Hematopoietic multipotent progenitor cell treated with erythropoietin and hydrocortisone succinate and interleukin-3 and kit ligand, for 6 days (in vitro differentiated cells): ENCODE measurements at places on chromosomes 12 and 14.

DNA sequence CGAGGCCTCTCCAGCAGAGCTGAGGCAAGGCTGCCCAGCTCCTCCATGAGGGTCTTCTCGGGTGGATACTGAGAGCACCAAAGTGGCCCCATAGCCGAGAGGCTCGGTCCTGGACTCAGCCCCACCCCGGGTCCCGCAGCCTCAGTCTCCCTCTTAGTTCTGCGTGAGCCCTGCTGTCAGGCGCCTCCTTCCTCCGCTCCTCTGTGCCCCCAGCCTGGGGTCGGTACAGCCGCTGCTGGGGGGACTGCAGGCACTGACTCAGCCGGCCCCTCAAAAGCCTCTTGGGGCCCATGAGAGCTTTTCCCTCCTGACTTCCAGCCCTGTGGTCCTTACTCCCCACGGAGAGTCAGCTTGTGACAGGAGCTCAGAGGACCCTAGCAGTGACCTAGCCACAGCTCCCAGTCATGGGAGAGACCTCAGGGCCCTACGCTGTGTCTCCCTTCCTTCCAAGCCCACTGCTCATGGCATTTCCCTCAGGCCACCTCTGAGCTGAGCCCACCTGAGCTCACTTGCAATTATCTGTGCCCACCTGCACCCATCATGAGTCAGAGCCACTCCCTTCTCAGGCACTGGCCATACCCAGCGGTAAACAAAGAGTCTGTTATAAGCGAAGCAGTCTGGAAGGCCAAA, 295.0 kb upstream of the RTL1 start:
- no peak for DNase-seq

DNA sequence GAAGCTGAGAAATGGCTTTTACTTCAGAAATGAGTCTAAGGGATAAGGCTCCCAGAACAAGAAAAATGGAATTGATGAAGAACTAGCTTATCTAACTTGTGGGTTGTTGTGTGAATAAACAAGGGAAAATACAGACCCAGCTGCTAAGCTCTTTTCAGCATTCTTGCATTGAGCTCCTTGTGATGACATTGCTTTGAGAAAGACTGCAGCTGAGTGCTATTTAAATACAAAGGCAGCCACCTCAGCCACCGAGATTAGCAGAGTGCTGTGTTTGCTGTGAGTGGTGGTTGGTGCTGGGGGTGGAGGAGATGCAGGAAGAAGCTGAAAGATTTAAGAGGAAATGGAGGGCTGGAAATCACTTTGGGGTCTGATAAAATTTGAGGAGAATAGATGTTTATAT, 396.0 kb upstream of the PRICKLE1 start:
- no peak for DNase-seq

- DNase-seq, result peak; percentile 40
These were observed 18.4 kb downstream of the ZFC3H1 start for GRCh38 chr12:71645268-71645667.

GRCh38 chr14:34750233-34750632, 35.8 kb upstream of the CFL2 start:
- no peak for DNase-seq

GRCh38 chr14:60621386-60621785, 27.9 kb downstream of the SIX1 start:
- DNase-seq, result no peak

GRCh38 chr12:53105256-53105655, 2.0 kb downstream of the SOAT2 start:
- no peak for DNase-seq

DNA sequence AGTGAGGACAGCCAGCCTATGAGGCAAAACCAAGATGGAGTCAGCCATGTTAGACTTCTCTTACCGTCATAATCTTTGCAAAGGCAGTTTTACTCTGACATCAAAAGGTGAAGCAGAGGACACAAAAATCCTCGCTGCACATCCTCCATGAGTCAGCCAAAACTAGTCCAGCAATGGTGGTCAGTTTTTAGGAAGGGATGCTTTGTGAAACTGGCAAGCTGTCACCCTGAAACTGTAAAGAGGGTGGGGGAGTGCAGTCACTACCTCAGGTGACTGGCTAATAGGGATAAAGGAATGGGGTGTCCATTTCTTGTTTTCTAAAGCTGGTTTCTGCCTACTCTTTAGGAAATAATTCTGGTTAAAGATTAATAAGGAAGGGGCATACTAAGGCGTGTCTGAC, 5.4 kb upstream of the CIPC start:
- DNase-seq, result no peak

DNA sequence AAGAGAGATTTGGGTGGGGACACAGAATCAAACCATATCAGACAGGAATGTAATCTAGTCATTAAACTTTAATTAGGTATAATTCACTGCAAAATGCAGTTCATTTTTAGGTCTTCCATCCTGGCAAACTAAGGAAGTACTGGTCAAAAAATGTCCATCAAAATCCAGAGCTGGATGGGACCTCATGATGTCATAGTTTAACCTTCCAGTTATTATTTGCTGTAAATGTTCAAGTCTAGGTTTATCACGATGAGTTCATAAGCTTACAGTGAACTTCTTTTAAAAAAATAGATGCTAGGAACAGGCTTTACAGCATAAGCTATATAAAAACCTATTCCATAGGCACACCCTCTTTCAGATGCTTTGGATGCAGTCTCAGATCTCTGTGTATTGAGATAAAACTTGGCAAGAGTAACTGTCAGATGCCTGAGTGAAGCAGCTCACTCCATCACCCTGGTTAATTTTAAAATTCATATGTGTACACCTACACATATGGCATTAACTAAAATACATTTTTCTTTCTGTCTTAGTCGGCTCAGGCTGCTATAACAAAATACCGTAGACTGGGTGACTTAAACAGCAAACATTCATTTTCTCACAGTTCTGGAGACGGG, 7.9 kb downstream of the SSPN start:
- no peak for DNase-seq

DNA sequence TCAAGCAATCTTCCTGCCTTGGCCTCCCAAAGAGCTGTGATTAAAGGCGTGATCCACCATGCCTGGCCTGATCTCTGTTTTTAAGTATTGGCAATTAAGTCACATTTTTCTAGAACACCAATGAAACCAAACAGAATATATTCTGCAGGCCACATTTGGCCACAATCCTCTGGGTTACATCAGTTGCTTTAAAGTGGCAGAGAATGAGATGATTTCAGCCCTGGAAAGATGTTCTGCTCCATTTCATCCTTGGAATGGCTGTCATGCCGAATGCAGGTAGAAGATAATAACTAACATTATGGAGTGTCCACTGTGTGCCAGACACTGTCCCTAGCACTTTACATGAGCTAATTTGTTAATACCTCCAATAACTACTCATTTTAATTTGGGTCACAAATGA, 154.4 kb downstream of the PTPN11 start:
- no peak for DNase-seq

DNA sequence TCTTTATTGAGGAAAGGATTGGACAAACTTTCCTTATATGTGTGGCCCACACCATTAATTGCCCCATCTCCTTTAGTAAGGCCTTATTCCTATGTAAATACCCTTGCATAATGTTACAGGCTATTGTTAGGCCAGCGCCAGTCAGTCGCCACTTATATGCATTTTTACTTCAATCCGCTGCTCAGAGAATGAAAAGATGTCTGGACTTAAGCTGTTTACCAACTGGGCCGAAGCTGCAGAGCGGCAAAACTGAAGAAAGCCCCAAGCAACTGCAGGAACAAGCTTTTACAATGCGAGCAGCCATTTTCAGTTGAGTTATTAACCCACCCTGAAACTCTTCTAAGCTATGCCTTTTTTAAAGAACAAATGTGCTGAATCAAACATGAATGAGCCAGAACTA, 92.1 kb upstream of the OTX2 start:
- DNase-seq, result no peak
